ENCODE measurements at places on chromosomes 5 and 9. TPM values are rescaled to one million over a fixed set of nuclear protein-coding genes. Genes with fewer than 3 reads are reported as not detected.

- no peak for DNase-seq
Measured at GRCh38 chr9:2477755-2478154, 143.8 kb upstream of the VLDLR start.

The CATSPER3 gene
- 0.31 TPM for total RNA-seq

The TAF11L10 gene
- not detected for total RNA-seq

The PCDHGA2 gene
- 1.6 TPM for total RNA-seq

- peak; percentile 87 for DNase-seq
Measured at GRCh38 chr5:177494346-177495195, 2.8 kb downstream of the PDLIM7 start.

- DNase-seq = peak; percentile 69
Measured at GRCh38 chr5:139708877-139709581, 60.9 kb downstream of the CXXC5 start.

The SPATA31A3 gene
- total RNA-seq = not detected

DNA sequence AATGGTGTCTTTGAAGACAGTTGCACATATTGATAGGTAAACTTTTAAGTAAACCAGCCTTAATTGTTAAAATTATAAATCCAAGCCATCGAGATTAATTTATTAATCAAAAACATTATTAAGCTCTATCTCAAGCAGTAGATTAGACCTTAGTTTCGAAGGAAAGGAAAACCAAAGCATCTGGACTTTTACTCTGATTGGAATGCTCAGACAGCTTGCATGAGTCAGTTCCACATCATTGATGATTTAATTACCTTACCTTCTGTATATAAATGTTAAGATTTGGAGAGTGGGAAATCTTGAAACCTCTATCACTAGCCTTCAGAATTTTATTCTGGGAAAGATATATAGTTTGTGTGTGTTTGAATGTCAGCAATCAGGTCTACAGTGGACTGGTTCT lies 23.9 kb downstream of the DCP2 start:
- peak; percentile 52 for DNase-seq

DNA sequence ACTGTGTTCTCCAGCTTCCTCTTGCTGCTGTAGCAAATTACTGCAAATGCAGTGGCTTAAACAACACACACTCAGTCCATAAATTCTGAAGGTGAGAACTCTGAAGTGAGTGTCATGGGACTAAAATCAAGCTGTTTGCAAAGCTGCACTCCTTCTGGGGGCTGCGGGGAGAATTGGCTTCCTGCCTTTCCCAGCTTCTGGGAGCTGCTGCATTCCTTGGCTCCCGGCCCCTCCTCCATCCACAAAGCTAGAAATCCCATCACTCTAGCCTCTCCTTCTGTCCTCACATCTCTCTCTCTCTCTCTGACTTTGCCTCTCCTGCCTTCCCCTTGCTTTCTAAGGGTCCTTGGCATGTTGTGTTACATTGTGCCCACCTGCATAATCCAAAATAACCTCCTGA lies 14.2 kb upstream of the MED10 start:
- DNase-seq = no peak

The PCDHGA11 gene
- total RNA-seq = 3.1 TPM

DNA sequence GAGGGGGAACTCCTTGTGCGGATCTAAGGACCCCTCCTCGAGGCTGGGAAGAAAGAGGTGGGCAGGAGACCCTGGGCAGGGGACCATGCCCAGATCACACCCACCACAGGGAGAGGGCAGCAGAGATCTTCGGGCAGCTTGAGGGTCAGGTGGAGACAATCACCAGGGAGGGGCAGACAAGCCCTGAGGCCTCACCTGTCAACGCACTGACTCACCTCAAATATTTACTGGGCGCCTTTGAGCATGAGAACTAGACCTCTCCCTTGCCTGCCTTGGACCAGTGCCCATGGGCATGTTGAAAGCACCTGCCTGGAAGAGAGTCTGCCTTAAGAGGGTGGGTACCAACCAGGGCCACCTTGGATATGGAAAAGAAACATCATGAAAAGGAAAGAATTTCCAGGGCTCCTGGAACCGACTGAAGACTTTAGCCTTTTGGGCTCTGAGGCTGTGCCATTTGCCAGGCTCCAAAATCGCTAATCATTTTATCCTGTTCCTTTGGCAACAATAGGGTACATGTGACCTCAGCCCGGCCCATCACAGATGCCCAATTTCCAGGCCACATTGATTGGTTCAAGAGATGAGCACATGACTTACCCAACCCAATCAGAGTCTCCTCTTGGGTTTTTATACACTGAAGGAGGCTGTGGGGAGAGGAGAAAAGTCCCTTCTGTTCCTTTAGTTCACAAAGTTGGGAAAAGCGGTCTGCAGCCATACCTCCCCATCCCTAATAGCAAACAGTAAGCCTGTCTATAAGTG lies 10.4 kb upstream of the SPINK4 start:
- no peak for DNase-seq

GRCh38 chr5:52491071-52491787 lies 296.5 kb upstream of the ITGA1 start:
- no peak for DNase-seq

DNA sequence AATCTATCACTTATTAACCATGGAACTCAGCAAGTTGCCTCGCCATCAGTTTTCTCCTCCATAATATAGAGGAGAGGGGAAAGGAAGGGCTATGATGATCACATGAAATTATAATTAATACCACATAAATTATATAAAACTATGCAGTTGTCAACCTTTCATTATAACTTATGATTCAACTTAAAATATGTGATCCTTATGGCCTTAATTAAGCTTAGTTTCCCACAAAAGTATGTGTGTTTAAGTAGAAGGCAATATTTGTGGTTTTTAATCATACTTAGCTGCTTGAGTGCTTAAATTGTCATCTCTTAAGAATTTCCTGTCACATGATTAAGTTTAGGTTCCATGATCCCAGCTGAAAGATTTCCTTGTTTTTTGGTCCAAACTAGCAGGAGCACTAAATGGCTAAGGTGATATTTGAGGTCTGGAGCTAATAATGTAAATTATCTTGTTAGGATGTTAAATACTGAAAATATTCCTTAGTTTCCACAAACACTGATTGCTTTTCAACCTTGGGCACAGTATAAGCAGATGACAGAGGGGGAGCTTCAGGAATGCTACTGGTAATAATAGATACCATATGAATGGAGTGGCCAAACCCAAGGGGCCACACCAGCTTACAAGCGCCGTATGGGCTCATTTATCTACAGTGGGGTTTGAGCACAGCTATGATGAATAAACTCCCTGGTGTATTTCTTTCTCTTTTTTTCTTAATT lies 26.4 kb upstream of the F2R start:
- peak; percentile 35 for DNase-seq

DNA sequence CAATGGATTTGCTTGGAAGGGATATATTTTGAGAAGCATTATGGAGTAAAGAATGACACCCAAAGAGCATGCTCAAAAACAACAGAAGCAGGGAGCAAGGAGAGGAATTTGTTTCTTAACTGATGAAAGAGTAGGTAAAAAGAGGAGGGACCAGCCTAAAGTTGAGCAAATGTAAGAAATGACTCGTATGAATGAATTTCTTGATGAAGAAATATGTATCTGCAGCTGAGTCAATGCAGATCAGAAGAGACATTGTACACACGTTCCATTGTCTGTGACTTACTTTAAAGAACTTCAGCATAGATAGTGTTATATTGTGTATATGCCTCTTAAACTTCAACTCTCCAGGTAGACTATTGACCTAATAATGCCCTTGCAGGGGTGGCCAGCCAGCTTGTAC lies 112.7 kb upstream of the NREP start:
- DNase-seq = no peak

The IGFBPL1 gene
- 0.84 TPM for total RNA-seq

- DNase-seq = no peak
Measured at GRCh38 chr5:116276952-116277351, 192.1 kb downstream of the COMMD10 start.

The ZNF366 gene
- total RNA-seq = 2.1 TPM

DNA sequence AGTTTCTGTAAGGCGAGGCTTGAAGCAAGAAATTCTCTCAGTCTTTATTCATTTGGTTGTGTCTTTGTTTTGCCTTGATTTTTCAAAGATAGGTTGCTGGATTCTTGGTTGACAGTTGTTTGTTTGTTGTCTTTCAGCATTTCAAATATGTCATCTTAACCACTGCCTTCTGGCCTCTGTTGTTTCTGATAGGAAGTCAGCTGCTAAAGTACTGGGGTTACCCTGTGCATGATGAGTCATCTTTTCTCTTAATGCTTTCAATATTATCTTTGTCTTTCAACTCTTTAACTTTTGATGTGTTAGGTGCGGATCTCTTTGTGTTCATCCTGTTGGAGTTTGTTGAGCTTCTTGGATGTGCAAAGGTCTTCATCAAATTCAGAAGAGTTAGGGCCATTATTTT lies 1571.3 kb downstream of the MAT2B start:
- no peak for DNase-seq

The CNTNAP3B gene
- total RNA-seq = 8.4 TPM

DNA sequence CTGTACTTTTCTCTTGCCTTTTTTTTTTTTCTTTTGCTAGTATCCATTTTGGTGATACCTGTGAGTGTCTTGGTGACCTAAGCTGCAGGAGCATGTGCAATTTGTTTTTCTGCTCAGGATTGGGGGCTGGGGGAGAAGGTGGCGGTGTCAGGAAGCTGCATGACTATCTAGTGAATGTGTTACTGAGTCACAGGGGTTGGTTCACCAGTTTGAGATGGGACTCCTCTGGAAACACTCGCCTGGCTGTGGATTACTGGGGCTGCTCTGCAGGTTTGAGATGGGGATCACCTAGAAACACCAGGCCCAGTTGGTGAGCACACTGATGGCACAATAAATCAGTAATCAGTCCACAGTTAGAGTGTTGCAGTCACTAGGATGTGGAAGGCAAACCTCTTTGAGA lies 447.9 kb downstream of the SPATA31D1 start:
- no peak for DNase-seq

DNA sequence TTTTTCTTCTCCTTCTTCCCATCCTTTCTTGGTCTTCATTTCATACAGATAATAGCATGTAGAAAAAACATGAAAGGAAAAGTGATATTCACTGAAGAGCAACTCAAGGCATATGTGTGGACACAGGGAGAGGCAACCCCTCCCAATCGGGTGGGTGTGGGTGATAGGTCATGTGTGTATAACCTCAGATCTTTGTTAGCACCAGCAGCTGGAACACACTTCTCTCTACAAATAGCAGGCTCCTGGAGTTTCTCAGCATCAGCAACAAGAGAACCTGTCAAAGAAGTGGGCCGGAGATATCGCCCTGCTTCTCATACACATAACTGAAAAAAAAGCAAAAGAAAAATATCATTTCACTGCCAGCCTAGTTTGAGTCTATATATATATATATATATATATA lies 426.4 kb downstream of the DTWD2 start:
- DNase-seq = no peak

- no peak for DNase-seq
Measured at GRCh38 chr5:163079618-163080017, 357.8 kb upstream of the CCNG1 start.

The PAX5 gene
- under 0.01 TPM for total RNA-seq

- no peak for DNase-seq
Measured at GRCh38 chr5:1187234-1187949, 14.0 kb upstream of the SLC6A19 start.

The FBP1 gene
- 0.53 TPM for total RNA-seq

DNA sequence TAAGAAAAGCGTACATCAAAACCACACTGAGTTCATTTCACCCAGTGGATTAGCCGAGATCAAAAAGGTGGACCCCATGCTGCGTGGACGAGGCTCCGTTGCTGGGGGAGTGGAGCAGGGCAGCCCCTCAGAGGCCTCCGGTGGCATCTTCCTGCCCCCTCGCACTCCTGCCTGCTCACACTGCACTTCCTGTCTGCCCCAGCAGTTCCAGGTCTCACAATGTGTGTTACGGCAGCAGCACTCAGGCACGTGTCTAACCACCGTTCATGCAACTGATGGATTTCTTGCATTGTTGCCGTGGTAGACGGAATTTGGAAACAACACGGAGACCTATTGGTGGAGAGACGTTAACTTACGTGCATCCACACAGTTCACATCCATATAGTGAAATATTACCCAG lies 196.6 kb upstream of the OTULINL start:
- no peak for DNase-seq

GRCh38 chr5:129363991-129364390 lies 96.1 kb upstream of the ADAMTS19 start:
- no peak for DNase-seq

The SPIN1 gene
- total RNA-seq = 56.3 TPM

- DNase-seq = peak; percentile 50
Measured at GRCh38 chr9:23663536-23663935, 162.5 kb downstream of the ELAVL2 start.

All from muscle of leg (tissue), 16 donors.